ENCODE measurements at places on chromosomes 12 and 14. TPM values are rescaled to one million over a fixed set of nuclear protein-coding genes. Genes with fewer than 3 reads are reported as not detected.

GPR33 gene
- total RNA-seq, result not detected

GALNT8 gene
- total RNA-seq, result under 0.01 TPM

NID2 gene
- total RNA-seq, result 216 TPM

CLEC6A gene
- total RNA-seq, result not detected

RCOR1 gene
- total RNA-seq, result 10.4 TPM

ATP6V1D gene
- 170 TPM for total RNA-seq

TAS2R42 gene
- total RNA-seq, result not detected

IGF1 gene
- 0.56 TPM for total RNA-seq

TUBA1B gene
- 957 TPM for total RNA-seq

GLT8D2 gene
- total RNA-seq, result 14.8 TPM

ESR2 gene
- total RNA-seq, result under 0.01 TPM

RAP1B gene
- total RNA-seq, result 191 TPM

BLOC1S1 gene
- total RNA-seq, result 76.1 TPM

TTC9 gene
- total RNA-seq, result under 0.01 TPM

TAS2R7 gene
- total RNA-seq, result not detected

FAR2 gene
- total RNA-seq, result 14.4 TPM

INSM2 gene
- not detected for total RNA-seq

CCDC198 gene
- under 0.01 TPM for total RNA-seq

KRT75 gene
- not detected for total RNA-seq

MUCL1 gene
- total RNA-seq, result not detected

MGP gene
- 47.7 TPM for total RNA-seq

DBX2 gene
- not detected for total RNA-seq

RBM25 gene
- total RNA-seq, result 41.6 TPM

VPS37B gene
- 15.7 TPM for total RNA-seq

HOXC4 gene
- total RNA-seq, result 0.19 TPM

KLRG1 gene
- 0.38 TPM for total RNA-seq

P2RX7 gene
- total RNA-seq, result under 0.01 TPM

SLC39A5 gene
- 0.85 TPM for total RNA-seq

FSCB gene
- total RNA-seq, result 0.19 TPM

TPPP2 gene
- total RNA-seq, result not detected

KRT6C gene
- not detected for total RNA-seq

SPIC gene
- not detected for total RNA-seq

IL26 gene
- under 0.01 TPM for total RNA-seq

SMCO3 gene
- 0.38 TPM for total RNA-seq

RNF31 gene
- total RNA-seq, result 28.8 TPM

CKB gene
- 14.4 TPM for total RNA-seq

FOXJ2 gene
- total RNA-seq, result 4.0 TPM

PRH2 gene
- total RNA-seq, result not detected

Measured in regular cardiac myocyte (primary cell).